ENCODE measurements at places on chromosomes 13 and 19. TPM values are rescaled to one million over a fixed set of nuclear protein-coding genes. Genes with fewer than 3 reads are reported as not detected.

The SIGLEC8 gene
- not detected for total RNA-seq

The CGB1 gene
- total RNA-seq, result not detected

The SCEL gene
- total RNA-seq, result 0.64 TPM

The OR7A5 gene
- total RNA-seq, result not detected

The CCDC169 gene
- total RNA-seq, result 0.74 TPM

The C1QTNF9B gene
- total RNA-seq, result not detected

The ABCA7 gene
- total RNA-seq, result 4.0 TPM

The NUDT19 gene
- 15.8 TPM for total RNA-seq

The ANGPTL8 gene
- total RNA-seq, result not detected

The ZNF560 gene
- 3.7 TPM for total RNA-seq

The IL17D gene
- 1.4 TPM for total RNA-seq

The AP1M2 gene
- total RNA-seq, result 4.1 TPM

The ADGRE2 gene
- total RNA-seq, result 0.82 TPM

The DNMT1 gene
- total RNA-seq, result 221 TPM

All from A375 (cell line).